ENCODE measurements at places on chromosomes 2 and 18.

DNA sequence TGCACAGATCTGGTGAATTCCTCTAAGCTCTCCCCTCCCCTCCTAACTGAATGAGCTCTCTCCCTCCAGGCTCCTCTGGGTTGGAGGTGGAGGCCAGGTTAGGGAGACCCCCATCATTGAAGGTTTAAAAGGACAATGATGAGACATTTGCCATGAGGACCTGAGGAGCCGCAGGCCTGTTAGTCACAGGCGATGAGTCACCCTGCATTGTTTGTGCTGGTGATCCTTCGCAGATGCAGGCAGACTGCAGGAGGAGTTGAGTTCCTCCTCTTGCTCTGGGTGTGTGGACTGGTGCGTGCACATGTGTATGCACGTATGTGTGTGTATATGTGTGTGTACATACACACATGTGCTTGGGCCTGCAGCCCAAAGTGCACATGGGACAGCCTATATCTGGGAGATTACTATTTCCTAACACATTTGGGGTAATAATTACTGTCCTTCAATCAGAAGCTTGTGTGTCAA, 42.0 kb downstream of the MCFD2 start:
- DNase-seq: peak; percentile 35

DNA sequence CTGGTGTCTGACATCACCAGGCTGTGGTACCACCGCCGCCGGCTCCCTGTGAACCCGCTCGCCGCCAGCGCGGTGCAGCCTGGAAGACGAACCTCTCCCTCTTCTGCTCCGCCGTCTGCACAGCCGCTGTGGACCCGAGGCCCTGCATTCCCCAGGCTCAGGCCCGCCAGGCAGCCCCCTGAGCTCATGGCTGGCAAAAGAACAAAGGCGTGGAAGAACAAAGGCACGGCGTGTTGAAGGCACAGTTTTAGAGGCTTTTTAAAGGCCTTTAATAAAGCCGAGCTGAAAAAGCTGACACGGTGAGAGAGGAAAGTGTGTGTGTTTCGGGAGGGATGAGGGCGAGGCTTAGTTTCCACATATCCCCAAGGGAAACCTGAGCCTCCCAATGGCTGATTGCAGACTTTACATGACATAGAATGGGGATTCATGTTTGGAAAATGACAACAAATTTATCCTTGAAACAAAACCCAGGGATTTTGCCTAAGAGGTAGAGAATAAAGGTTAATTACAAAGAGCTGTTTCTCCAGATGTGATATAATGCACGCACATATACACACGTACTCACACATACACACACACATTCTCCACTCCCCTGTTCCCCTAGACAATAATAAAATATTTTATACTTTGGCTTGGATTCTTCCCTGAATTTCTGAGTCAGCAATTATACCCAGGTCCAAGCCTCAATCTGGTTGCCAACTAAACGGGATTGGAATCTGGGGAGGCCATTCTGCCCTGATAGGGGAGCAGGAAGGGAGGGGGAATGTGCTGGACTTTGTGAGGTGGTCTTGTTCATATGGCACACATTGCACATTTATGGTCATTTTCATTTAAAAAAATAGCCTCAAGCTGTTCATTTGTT, 39.7 kb downstream of the RFX8 start:
- DNase-seq: no peak

GRCh38 chr2:119862127-119862889, 102.6 kb downstream of the PTPN4 start:
- no peak for DNase-seq

- no peak for DNase-seq
Measured at GRCh38 chr2:221924576-221924975, 352.5 kb upstream of the EPHA4 start.
